Omental fat pad (tissue), 4 donors: ENCODE measurements at places on chromosomes 13 and 19.

DNA sequence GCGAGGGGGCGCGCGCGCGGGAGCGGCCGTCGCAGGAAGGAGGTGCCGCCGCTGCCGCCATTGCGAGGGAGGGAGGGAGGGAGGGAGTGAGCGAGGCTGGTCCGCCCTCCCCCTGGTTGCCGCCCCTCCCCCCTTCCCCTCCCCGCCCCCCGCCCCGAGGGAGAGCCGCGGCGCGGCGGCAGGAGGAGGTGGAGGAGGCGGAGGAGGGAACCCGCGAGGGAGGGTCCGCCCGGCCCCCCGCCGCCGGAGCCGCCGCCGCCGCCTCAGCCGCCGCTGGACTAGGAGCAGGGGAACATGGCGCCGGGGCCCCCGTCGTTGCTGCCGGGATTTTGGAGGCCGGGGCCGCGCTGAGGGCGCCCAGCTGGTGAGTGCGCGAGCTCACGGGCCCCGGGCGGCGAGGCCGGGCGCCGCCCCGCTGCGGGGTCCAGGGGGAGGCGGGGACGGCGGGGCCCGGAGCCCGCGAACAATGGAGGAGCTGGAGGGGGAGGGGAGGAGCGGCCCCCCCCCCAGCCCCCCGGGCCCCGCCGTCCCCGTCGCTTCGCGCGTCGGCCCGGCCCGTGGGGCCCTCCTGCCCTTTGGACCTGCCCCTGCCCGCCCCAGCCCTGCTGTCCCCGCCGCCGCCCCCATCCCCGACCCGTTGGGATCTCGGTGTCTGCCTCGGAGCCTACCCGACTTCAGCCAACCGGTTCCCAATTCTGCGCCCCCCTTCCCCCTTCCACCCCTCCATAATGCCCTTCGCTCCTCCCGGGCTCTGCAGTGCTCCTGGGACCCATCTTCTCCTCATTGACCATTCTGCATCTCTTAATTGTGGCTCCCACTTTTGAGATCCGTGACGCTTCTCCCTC, at the start of gene ARHGAP35:
Gene ARHGAP35, plus strand, starts transcription at position 152 of the 845 bp plus-strand sequence. CDS start 57,679 bp downstream, outside the sequence.
- no peak for DNase-seq

GRCh38 chr13:52850072-52850395, 1.6 kb upstream of the PCDH8 start:
- no peak for DNase-seq

- DNase-seq = peak; percentile 58
These were observed at the start of gene ANGPTL4 for GRCh38 chr19:8363803-8364771. TSS of gene ANGPTL4 (plus strand) at chr19:8364155. CDS start at chr19:8364322, 167 bp downstream.

DNA sequence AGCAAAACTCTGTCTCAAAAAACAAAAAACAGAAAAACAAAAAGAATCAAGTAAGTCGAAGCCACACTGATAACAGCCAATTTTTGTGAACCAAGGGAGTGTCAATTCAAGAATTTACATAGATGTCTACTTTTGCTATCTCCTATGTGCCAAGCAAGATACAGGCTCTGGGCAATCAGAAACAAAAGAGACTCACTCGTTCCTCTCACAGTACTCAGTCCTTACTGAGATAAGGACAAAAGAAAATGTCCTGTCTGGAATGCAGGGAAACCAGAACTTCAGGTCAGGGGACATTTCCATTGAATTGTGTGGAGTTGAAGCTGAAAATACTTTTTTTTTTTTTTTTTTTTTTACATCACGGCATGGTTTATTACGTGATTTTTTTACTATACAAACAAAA, 53.0 kb downstream of the NLRP12 start:
- DNase-seq = no peak

DNA sequence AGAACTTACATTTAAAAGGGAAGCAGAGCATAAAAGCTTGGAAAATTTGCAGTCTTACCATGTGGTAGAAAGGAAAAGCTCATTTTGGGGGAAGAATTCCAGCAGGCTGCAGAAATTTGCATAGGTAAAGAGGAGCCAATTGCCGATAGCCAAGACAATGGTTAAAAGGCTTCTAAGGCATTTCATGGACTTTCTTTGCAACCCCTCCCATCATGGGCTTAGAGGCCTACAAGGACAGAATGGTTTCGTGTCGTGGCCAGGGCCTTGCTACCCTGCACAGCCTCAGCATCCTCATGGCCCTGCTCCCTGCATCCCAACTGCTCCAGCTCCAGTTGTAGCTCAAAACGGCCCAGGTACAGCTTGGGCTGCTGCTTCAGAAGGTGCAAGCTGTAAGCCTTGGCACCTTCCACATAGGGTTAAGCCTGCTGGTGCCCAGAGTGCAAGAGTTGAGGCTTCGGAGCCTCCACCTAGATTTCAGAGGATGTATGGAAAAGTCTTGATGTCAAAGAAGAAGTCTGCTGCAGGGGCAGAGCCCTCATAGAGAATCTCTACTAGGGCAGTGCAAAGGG, 420.3 kb downstream of the PCDH17 start:
- DNase-seq = no peak

DNA sequence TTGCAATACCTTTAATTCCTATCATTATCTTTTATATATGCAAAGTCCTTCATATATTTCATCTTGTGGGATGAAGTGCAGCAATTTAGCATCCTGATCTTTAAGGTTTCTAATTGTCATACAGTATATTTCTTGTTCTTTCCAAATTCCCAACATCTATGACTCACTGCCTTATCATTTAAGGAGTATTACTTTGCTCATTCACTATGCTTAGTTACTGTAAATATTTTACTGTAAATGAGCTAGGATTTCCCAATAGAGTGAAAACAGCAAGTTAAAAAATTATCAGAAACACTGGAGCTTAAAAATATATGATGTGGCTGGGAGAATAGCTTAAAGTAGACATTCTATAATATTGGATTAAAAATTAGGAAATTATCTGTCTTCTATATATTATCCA, 69.9 kb downstream of the SLITRK6 start:
- no peak for DNase-seq

GRCh38 chr19:18456974-18457373, 19.0 kb upstream of the ISYNA1 start:
- no peak for DNase-seq

DNA sequence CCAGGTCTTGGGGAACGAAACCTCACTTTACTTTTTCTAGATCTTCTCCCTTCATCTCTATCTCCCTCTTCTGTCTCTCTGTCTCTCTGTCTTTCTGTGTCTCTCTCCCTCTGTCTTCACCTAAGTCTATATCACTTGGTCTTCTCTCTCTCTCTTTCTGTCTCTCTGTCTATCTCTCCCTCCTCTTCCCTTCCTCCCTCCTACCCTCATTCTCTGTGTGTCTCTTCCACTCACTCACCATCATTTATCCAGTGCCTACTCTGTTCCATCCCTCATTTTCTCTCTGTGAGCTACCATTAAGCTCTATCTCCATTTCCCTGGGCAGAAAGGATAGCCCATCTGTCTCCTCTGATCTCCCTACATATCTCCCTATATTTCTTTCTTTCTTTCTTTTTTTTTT, 32.2 kb upstream of the FBL start:
- DNase-seq = no peak

GRCh38 chr19:18895824-18896341, at the start of gene CERS1:
TSS of gene CERS1 (minus strand) at chr19:18896158. CDS start at chr19:18896072, 86 bp downstream.
- DNase-seq = no peak

GRCh38 chr19:16521715-16522289, 20.4 kb downstream of the CHERP start:
- DNase-seq = no peak

GRCh38 chr13:23203516-23203915, 22.7 kb downstream of the SGCG start:
- no peak for DNase-seq

- peak; percentile 44 for DNase-seq
These were observed 37.3 kb downstream of the IL12RB1 start for GRCh38 chr19:18049385-18049784.

DNA sequence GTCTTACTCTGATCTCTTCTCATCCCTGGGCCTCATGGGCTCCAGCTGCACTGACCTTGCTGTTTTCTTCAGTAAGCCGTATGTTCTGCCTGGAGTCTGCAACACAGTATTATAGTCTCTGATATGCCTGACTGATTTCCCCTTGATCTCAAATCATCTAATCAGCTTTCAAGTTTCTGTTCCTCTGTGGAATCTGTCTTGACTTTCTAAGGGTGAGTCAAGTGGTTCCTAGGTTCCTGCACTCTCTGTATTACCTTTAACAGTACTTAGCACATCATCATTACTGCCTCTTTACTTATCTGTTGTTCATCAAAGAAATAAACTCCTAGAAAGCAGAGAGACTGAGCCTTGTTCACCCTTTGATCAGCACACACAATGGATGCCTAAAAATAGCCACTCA, 350.7 kb downstream of the LMO7 start:
- DNase-seq = no peak

DNA sequence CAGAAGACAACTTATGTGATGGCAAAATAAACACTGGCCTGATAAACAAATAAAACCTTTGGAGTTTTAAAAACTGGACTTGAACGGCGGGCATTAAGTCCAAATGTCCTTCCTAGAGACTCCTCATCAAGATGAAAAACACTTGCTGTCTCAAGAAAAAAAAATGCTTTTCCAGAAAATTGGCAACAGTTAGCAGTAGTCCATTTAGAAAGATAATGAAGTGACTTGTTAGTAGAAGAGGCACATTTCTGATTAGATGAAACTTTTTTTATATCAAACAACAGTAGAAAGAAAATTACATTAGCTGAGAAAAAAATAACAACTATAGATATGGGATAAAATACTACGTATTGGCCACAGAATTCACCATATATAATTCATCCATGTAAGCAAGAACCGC, 1750.7 kb upstream of the PCDH20 start:
- DNase-seq = no peak

DNA sequence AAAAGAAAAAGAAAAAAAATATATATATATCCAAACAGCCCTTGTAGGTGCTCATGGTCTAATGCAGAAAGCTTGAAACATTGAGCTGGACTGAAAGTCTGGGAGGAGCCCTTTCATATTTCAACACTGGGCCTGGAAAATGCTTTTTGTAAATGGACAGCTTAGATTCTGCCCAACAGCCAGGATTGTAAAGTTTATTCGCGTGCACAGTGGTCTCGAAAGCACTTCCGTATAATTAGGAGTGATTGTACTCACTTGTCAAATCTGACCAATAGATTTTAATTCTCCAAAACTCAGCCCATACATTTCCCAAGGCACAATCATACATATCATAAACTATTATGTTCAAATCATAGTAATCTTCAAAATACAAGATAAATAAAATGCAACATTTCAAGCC, 260.1 kb downstream of the COL4A1 start:
- no peak for DNase-seq

GRCh38 chr13:34793301-34793700, 148.8 kb upstream of the NBEA start:
- DNase-seq = no peak

- no peak for DNase-seq
These were observed 77.8 kb downstream of the INSR start for GRCh38 chr19:7216373-7216902.

GRCh38 chr19:13002166-13002898, 7.1 kb downstream of the NFIX start:
- DNase-seq = no peak

- DNase-seq = no peak
These were observed 19.6 kb downstream of the IER2 start for GRCh38 chr19:13169769-13170168.

- no peak for DNase-seq
These were observed 1.0 kb downstream of the DCLK1 start for GRCh38 chr13:36130193-36130551.

- no peak for DNase-seq
These were observed 194.7 kb downstream of the RBM26 start for GRCh38 chr13:79211377-79211776.

GRCh38 chr13:28451482-28452217, 43.3 kb downstream of the FLT1 start:
- no peak for DNase-seq
